ENCODE measurements at places on chromosomes 5 and 9.

GRCh38 chr5:143108498-143109128 is 294.9 kb downstream of the NR3C1 start:
- DNase-seq = peak; percentile 47

DNA sequence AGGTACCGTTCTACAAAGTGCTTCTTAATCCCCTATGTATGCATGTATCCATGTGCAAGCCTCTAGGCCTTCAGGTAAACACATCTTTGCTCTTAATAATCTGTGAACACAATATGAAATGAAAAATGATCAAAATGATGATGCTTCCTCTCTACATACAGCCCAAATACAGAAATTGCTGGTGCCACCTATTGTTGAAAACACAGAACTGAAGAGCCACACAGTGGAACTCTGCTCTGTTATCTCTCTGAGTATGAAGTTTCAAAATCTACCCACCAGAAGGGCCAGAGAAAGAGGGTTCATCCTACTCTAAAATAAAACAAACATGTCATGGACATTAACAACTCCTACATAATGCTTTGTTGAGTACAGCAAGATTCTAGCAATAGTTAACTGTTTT is 71.3 kb downstream of the GLIS3 start:
- no peak for DNase-seq

GRCh38 chr9:37283730-37284325 is 138.7 kb upstream of the GRHPR start:
- DNase-seq = peak; percentile 85

DNA sequence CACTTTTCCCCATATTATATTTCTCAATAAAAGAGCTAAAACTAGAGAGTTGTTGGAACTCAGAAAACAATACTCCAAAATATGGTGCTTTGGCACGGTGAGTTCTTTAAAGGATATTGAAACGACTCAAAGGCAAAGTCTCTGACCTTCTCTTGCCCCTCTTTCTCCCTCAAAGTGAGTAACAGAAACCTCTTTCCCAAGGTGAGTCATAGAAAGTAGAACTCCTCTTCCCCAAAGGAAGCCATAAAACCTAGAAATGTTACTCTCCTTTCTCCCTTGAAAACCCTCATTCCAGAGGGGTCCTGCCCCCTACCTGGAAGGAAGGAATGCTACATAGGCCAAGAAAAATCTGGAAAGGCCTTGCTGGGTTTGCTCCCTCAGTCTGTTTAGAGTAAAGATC is 47.5 kb downstream of the RAPGEF6 start:
- DNase-seq = peak; percentile 49

DNA sequence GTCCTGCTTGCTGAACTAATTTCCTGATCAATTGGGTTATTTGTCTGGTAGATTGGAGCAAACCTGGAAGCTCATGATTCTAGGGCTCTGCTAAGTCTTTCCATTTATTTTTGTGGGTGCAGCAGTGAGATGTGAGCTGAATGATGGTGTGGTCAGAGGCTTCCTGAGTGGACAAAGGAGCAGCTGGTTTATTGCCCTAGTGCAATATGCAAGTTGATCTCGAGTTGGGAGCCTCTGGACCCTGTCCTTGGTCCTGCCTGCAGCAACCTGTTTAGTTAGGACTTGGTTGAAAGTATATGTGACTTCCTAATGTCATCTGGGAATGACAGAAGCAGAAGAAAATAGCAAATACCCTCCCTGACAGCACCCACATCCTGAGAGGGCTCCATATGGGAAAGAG is 4.2 kb upstream of the UNC5A start:
- DNase-seq = peak; percentile 47

DNA sequence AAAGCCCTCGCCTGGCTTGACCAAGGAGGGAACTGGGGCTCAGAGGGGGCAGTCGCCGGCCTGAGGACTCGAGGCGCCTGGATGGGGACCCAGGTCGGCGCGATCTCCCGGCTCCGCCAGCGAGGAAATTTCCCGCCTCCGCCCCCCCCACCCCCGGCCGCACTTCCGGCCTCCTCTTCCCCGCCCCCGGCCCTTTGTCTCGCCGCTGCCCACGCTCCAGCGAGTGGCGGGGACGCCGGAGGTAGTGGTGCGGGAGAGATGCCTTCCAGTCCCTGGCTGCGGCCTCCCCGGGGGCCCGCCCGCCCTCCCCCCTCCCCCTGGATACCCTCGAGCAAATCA is 448 bp upstream of the GPRIN1 start:
- DNase-seq = no peak

- peak; percentile 9 for DNase-seq
These were observed 245.7 kb upstream of the SLC30A5 start for GRCh38 chr5:68848091-68848490.

- no peak for DNase-seq
These were observed 168.6 kb downstream of the SLC12A2 start for GRCh38 chr5:128252196-128252595.

- DNase-seq = peak; percentile 30
These were observed 194.5 kb upstream of the DAB2 start for GRCh38 chr5:39619168-39619818.

- DNase-seq = peak; percentile 52
These were observed at the start of gene CLTB for GRCh38 chr5:176415952-176416924. TSS of gene CLTB (minus strand) at chr5:176416539. CDS start at chr5:176416363, 176 bp downstream.

DNA sequence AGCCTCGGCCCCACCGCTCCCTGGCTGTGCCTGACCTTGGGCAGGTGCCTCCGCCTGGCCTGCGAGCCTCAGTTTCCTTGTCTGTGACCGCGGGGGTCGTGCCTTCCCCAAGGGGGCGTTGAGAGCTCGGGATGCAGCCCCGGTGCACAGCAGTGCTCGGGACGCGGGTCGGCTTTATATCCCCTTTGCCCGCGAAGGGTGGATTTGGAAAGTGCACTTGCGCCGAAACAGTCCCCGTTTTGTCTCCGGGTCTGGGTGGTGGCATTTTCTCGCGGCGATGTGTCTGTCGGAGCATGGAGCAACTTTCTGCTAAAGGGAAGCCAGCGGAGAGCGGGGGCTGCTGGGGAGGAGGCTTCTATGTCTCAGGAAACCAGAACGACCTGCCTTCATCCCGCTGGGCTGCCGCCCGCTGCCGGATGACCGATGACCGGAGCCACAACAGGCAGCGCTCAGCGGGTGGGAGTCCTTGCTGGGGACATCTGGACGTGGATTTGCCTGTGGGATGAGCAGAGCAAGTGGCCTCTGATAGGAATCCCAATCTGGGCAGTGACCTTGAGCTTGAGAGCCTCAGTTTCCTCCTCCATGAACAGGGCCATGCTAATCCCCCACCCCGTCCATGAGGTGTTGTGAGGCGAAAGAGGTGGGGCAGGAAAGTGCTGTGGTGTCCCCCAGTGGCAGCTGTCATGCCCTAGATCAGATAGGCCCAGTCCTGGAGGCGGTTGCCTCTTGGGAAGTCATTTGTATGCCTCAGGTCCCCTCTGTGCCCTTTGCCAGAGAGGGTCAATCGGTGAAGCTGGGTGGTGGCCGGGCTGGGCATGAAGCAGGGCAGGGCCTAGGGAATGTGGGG is 651 bp downstream of the HRH2 start:
- DNase-seq = no peak

DNA sequence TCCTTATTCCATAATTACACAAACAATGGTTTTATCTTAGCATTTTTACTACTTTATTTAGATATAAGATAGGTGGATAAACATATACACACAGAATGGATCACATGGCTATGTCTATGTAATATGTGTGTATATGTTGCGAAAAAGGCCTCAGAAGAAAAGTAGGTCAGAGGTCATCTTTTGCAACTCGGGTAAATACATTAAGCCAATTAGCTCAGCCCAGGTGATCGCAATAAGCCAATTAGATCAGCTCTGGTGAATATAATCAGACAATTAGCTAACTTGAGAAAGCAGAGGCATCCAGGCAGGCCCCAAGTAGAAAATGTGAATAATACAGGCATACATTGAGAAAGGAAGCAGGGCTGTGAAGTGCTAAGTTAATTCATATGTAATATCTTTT is 24.3 kb downstream of the SLCO4C1 start:
- no peak for DNase-seq

DNA sequence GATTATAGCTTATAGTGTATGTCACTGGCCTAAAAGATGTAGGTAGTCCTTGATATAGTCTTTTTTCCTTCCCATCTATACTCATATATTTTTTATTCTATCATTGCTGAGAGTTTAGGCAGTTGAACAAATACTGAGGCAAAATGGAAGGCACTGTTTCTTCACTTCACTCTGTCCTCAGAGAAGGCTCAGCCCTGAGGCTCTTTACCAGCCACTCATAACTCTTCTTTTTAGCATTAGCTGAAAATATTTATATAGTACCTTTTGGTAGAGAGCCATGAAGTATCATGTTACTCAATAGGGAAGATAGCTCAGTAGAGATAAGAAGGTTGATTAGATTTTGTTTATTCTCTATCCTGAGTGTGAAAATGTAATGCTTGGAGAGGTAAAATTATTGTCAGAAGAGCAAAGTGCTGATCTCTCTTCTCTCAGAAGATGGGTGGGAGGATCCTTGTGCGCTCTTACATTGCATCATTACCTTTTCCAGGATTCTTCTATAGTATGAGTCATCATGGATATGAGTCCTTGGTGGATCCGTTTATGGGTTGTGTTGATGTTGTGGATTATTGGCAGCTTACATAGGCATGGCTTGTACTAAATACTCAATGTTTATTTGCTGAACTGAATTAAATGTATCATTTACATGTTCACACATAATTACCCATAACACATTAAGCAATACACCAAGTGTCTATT is 88.1 kb downstream of the ANXA1 start:
- peak; percentile 27 for DNase-seq

- DNase-seq = peak; percentile 36
These were observed 87.8 kb upstream of the HSPA9 start for GRCh38 chr5:138663009-138663408.

GRCh38 chr9:127209220-127209619 is 55.4 kb upstream of the GARNL3 start:
- DNase-seq = no peak

DNA sequence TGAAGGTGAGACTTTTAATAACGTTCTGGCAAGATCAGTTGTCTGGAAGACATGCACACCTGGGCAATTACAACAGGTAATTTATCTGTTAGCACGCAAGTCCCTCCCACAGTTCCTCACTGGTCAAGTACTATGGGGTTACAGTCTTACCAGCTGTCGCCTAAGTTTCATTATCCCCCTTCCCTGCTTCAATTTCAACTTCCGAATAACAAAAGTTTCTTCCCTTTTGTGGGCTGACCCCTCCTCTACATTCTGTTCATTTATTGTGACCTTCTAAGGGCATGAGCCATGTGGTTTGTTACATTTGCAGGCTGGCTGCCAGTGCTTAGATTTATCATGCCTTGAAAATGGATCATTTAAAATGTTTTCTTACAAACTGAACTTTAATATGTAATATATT is 16.5 kb downstream of the GAPT start:
- no peak for DNase-seq

DNA sequence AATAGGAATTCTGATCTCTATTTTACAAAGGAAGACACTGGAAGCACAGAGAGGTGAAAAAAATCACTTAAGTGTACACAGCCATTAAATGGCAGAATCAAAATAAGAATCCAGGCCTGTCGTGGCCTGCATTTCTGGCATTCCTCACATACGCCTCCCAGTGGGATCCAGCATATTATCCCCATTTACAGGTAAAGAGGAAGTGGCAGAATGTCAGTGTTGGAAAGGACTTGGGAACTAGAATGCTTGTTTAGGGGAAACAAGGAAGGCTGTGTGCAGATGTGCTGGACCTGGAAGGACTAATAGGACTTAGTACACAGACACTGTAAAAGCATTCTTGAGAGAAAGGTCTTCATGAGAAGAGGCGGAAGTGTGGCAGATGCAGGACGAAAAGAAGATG is 241.8 kb downstream of the TRIM32 start:
- DNase-seq = peak; percentile 37

DNA sequence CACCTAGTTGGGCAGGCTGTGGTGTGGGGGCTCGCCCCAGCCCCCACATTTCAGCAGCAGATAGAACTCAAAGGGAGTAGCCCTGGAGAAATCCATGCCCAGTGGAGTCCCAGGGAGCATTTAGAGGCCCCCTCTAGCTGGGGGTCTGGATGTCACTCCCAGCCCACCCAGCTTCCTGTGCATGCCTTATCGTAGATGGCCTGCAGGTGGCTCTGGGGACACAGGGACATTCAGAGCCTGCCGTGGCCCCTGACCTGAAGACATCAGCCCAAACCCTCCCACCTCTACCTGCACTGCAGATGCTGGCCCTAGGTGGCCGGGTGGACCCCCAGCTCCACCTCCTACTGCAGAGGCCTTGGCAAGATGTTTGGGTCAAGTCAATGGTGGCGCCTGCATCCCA is 49.0 kb upstream of the LMX1B start:
- no peak for DNase-seq

GRCh38 chr9:120716483-120716882 is 2.2 kb upstream of the MEGF9 start:
- DNase-seq = no peak

GRCh38 chr5:95812074-95812471 is 10.5 kb downstream of the GLRX start:
- no peak for DNase-seq

DNA sequence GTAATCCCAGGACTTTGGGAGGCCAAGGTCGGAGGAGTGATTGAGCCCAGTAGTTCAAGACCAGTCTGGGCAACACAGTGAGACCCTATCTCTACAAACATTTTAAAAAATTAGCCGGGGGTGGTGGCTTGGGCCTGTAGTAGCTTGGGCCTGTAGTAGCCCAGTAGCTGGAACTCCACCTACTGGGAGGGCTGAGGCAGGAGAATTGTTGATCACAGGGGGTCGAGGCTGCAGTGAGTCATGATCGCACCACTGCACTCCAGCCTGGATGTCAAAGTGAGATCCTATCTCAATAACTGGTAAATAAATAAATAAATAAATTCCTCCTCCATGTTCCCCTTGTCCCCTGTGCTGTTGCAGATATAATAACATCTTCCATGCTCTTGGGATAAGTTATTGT is 14.3 kb downstream of the VCAN start:
- DNase-seq = no peak

- no peak for DNase-seq
These were observed 35.9 kb downstream of the CEP120 start for GRCh38 chr5:123387313-123387712.

GRCh38 chr5:151383011-151383410 is 35.7 kb upstream of the SLC36A2 start:
- DNase-seq = peak; percentile 31

GRCh38 chr5:16350816-16351215 is 114.8 kb downstream of the ZNF622 start:
- no peak for DNase-seq

DNA sequence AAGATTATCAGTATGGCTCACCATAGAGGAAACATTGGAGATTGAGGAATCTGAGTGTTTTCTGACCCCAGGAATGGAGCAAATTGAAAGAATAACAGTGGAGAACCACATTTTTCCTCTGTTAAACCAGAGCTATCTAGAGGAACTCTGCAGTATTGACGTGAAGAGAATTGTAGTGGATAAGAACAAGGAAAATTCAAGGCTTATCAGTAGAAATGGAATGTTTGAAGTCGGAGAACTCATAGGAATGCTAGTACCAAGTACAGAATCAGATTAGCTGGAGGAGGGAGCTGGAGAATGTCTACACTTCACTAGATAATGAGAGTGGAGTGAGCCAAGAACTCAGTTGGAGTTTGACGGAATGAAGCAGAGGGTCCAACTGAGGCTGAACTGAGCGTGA is 50.3 kb downstream of the SNCAIP start:
- DNase-seq = no peak

GRCh38 chr9:75909776-75910175 is 19.3 kb downstream of the PCSK5 start:
- peak; percentile 61 for DNase-seq

All from renal cortical epithelial cell (primary cell).